ENCODE measurements at places on chromosomes 5 and 9. TPM values are rescaled to one million over a fixed set of nuclear protein-coding genes. Genes with fewer than 3 reads are reported as not detected.

Gene HNRNPK
- total RNA-seq: 535 TPM

GRCh38 chr5:139246394-139246793, 47.1 kb upstream of the MATR3 start:
- DNase-seq: no peak

GRCh38 chr9:19481971-19482404, 73.2 kb downstream of the ACER2 start:
- DNase-seq: no peak

Gene PCDHGA6
- total RNA-seq: 3.6 TPM

GRCh38 chr9:8417341-8417740, 617.8 kb upstream of the DMAC1 start:
- DNase-seq: no peak

DNA sequence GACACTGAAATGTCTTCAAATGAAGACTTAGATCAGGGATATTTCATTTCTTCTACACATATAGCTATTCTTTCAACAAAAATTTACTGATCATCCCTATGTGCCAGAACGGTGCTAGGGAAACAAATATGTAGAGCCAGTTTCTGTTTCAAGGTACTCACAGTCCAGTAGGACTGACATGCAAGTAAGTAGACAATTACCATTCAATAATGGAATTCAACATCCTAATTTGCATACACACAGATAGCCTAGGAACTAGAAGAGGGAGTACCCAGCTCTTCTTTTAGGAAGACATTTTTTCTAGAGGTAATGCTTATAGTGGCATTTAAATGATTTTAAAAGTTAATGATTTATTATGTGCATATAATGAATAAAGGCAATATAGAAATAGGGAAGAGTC, 388.8 kb downstream of the ZSWIM6 start:
- no peak for DNase-seq

DNA sequence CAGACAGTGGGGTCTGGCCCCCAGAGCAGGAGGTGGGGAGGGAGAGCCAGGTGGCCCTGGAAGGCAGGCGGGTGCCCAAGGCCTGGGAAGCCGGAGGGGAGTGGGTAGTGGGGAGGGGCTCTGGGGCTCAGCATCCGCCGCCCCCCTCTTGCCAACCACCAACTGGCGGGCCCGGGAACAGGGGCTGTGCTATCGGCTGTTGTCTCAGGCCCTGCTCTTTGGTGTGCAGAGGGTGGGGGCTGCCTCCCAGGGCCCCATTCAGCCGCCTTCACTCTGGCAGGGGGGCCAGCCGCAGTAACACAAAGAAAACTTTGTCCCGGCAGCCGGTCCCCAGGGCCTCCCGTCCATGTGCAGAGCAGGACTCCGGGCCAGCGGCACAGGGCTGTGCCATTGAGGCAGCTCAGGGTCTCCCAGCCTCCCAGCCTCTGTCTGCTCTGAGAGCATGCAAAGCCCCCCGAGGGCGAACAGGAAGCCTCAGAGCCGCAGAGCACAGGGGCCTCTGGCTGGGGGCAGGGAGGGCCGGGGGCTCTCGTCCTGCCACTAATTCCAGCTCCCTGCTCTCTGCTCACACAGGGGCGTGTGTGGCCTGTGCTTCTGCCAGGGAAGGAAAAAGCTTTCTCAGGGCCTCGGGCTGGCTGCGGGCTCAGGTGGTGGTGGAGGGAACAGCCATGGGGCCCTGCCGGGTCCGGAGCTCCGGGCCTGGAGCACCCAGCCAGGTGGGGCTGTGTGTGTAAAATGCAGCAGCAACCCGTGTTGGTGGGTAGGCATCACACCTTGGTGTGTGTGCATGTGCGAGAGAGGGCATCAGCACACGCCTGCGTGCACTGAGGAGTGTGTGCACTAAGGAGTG, 54.2 kb upstream of the NOTCH1 start:
- no peak for DNase-seq

- no peak for DNase-seq
These were observed 303.0 kb downstream of the MSX2 start for GRCh38 chr5:175027390-175027789.

Gene NME5
- total RNA-seq: 1.3 TPM

- DNase-seq: no peak
These were observed 41.6 kb downstream of the RNF38 start for GRCh38 chr9:36358486-36358885.

GRCh38 chr5:6790346-6790865, 77.2 kb downstream of the TENT4A start:
- no peak for DNase-seq

Gene OSMR
- 19.1 TPM for total RNA-seq

- DNase-seq: no peak
These were observed 105.6 kb upstream of the RASGRF2 start for GRCh38 chr5:80854583-80854982.

GRCh38 chr9:74132986-74133385, 364.1 kb upstream of the RORB start:
- DNase-seq: no peak

DNA sequence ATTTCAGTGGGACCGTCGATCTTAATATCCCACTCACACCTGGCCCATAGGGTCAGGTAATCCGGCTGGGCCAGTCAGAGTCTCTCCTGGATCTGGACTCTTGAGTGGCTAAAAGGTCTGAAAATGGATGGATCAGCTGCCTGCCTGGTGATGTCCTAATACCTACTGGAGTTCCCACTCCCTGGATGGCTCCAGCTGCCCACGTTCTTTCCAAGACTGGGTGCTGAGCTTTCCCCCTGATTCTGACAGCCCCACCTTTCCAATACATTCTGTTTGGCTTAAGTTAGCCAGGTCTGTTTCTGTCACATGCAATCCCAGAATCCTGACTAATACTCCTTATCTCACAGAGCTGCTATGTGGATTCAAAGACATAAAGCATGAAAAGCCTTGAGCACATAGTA, 10.2 kb downstream of the SH3PXD2B start:
- no peak for DNase-seq

DNA sequence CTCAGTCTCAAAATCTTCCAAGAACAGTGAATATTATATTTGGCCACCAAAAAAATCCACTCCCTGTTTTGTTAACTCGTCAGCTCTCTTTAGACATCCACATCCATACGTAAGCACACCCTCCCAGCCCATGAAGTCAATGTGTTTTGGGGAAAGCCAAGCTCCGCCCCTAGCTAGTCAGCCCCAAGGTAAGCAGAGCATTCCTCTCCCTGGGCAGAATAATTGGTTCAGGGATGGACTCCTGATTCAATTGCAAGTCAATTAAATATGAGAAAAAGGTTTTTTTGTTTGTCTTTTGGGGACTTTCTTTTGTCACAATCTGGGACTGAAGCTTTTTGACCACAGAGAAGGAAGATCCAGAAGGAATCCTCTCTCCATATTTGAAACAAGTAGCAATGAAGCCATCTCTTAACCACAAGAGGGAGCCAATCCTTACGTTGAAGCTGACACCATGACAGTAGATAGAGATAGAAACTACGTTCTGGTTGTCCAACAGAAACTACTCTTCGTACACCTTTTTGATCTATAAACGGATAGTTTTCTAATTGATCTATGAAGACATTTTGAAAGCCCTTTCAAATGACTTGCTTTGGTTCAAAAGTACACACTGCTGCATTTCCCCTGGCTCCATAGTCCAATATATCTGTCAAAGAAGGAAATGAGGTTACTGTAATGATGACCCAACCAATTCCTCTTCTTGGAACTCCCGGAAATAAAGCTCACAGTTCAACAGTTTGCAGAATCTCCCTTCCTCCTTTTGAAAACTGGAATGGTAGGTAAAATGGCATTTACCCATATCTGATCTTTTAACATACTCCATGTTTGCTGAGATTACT, 166.4 kb downstream of the TLE1 start:
- no peak for DNase-seq

DNA sequence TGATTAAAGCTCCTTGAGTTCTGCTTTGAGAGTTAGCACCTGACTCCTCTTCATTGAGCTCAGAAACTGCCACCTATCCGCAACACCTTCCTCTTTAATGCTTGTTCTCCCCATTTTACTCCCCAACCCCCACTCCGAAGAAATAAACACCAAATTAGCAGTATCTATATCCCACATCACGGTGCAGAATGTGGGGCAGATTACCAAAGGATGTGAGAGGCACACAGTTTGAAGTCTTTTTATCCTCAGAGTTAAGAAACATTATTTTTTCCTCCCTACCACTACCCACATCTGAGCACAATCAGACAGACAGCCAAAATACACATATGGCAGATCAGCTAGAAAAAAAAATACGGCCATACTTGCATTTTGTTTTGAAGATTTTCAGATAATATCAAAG, 26.1 kb upstream of the IL7R start:
- no peak for DNase-seq

Gene PFN3
- total RNA-seq: not detected

DNA sequence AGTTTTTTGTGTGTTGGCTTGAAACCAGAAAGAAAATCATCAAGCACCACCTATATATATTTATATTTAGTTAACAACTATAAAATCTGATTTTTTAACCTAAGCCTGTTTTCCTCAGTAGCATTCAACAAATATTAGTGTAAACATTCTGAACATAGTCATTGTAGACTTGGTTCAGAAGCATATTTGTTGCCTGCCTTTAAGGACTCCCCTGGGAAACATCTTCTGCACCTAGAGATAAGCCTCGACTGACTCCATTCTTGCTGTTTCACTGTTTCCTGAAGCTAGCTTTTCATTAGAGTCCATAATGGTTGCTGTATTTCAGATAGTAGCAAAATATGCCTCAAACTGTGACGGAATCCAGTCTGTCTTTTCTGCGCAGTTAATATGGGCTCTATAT, 123.5 kb downstream of the TRIO start:
- DNase-seq: no peak

GRCh38 chr5:50663636-50664035, 2.8 kb upstream of the PARP8 start:
- DNase-seq: no peak

DNA sequence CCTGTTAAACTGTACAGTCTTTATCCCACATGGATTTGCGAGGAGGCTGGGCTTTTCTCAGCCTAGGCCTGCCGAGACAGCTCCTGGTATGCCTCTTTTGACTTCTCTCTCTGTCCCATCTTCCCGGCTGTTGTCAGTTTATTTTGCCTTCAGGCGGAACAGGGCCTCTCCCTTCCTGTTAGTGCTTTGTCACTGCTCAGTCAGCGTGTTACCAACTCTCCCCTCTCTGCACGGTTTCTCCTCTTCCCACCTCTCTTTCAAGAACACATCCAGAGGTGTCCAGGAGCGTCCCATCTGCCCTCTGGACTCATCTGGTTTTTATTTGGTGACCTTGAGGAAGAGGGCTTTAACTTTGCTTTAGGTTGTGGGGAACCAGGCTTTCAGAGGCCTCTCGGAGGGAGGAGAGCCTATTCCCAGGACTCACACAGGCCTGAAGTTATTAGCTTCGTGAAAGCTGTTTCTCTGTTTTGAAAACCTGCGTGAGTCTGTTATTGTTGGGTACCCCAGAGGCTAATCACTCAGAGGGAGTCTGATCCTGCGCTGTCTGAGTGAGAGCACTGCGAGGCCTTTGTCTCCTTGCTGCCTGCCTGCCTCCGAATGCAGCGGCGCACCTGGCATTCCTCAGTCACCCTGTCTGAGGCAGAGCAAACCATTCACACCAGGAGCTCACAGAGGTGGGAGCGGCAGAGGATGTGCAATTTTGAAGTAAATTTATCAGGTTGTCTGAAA, 234.4 kb upstream of the MPDZ start:
- DNase-seq: no peak

Gene STX17
- total RNA-seq: 40.2 TPM

DNA sequence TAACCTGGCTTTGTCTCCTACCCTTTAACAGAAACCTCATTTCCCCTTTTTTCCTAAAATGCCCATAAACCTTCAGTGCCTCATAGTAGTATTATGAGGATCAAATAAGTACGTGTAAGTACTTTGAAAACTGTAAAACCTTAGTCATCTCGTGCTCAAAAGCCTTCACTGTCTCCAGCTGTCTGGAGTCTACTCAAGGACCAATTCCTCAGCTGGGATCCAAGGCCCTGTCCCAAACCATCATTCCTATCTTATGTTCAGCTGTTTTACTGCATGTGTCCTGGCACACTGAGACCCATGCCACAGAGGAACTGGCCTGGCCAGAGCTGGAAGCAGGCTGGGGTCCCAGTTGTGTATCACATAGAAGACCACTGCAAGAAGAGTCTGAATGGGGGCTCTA, 15.9 kb downstream of the ADAMTSL1 start:
- DNase-seq: no peak

GRCh38 chr5:118565335-118565971, 422.9 kb downstream of the DTWD2 start:
- no peak for DNase-seq

DNA sequence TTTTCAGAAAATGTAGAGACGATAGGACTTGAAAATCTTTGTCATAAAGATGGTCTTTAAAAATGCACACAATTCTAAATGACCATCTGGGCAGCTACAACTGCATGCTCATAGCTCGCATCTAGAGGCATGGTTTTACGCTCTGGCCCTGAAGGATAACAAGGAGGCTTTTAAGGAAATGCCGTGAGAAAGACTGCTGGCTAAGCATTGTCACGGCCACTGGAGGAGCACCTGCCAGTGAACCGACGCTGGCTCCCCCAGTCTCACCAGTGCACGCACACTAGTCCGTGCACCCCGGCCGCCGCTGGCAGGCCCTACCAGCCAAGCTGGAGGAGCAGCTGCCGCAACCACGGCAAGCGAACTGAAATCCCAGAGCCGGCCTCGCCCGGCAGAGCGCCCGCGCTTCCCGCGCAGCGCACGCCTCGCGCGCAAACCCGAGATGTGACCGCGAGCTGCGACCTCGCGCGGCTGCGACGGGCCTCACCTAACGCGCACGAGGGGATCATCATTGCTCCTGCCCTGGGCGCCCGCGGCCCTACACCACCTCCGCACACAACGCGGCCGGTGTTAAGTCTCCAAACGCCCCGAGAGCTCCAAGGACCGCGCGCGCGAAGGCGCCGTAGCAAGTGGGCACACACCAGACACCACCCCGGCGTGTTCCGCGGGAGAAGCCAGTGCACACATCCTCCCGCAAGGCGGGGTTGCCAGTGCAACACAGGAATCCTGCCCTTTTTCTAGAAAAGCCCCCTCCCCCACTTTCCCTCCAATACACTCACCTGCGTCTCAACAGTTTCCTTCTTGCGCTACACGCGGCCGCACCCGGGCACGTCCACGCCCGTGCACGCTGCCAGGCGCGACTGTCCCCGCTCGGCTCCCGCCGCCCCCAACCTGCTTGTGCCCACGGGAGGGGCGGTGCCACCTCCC, 5.3 kb downstream of the ELAVL2 start:
- no peak for DNase-seq

DNA sequence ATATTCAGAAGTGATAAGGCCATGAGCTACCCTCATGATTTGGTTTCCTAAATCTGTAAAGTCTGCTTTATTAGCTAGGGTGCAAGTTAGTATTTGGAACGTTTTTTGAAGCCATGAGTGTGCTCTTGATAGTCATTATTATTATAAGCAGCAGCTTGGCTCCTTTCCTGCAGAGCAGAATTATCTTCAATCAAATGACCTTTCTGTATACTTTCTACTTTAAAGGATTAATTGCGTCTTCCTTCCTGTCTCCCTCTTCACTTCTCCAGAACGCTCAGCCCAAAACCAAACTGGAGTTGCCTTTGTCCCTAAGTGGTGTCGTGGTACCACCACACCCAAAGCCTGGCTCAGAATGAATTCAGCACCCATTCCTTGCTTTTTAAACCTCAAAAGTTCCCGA, 211.3 kb downstream of the ARHGAP26 start:
- DNase-seq: no peak

GRCh38 chr9:134056483-134057306, 11.1 kb downstream of the BRD3 start:
- DNase-seq: no peak

Gene GFPT2
- 7.5 TPM for total RNA-seq

- no peak for DNase-seq
These were observed 139.9 kb downstream of the FANCC start for GRCh38 chr9:95177617-95178016.

GRCh38 chr5:157835041-157835440, 23.9 kb downstream of the CLINT1 start:
- DNase-seq: no peak

Gene OGN
- 281 TPM for total RNA-seq

Gene NCS1
- total RNA-seq: 7.6 TPM
